ENCODE measurements at places on chromosomes 2 and 18.

- no peak for DNase-seq
Observed at GRCh38 chr2:72913486-72914205, 3.7 kb upstream of the EMX1 start.

DNA sequence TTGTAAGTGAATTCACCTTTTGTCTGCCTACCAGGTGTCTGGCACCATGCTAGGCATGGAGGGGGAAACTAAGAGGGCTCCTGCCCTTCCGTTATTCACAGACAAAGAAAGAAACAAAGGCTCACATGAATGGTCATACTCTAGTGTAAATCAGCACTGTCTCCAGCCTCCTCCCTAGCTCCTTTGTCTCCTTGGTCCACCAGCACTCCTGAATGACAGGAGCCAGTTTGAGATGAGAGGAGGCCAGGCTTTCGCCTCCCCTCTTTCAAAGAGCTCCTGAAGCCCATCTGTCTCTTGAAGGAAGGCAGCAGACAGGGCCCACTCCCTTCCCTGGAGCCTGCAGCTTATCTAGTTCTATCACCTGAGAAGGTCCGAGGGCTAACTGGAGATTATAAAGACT lies 18.7 kb downstream of the SATB2 start:
- DNase-seq: no peak

DNA sequence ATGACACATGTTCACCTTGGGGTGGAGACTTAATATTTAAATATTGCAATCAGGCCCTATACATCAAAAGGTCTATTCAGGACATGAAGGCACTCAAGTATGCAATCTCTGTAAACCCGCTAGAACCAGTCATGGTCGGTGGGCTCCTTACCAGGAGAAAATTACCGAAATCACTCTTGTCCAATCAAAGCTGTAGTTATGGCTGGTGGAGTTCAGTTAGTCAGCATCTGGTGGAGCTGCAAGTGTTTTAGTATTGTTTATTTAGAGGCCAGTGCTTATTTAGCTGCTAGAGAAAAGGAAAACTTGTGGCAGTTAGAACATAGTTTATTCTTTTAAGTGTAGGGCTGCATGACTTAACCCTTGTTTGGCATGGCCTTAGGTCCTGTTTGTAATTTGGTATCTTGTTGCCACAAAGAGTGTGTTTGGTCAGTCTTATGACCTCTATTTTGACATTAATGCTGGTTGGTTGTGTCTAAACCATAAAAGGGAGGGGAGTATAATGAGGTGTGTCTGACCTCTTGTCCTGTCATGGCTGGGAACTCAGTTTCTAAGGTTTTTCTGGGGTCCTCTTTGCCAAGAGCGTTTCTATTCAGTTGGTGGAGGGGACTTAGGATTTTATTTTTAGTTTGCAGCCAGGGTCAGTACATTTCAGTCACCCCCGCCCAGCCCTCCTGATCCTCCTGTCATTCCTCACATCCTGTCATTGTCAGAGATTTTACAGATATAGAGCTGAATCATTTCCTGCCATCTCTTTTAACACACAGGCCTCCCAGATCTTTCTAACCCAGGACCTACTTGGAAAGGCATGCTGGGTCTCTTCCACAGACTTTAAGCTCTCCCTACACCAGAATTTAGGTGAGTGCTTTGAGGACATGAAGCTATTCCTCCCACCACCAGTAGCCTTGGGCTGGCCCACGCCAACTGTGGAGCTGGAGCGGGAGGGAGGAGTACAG lies 108.1 kb downstream of the XRCC5 start:
- peak; percentile 54 for DNase-seq

DNA sequence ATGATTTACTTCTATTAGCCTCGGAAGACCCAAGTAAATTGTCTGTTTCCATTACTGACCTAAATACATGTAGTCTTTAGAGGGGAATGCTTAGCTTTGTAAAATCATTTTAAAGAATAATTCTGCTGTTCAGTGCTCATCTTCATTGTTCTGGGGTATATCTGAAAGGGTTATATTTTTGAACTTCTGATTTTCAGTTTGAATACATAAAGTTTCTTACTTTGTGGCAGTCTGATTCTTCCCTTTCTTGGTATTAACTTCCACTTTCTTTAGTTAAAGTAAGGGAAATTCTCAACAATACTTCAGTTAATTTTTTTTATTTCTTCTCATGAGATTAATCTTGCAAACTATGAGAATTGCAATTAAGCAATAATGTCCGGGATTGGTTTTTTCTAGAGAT lies 148.4 kb downstream of the DOCK10 start:
- no peak for DNase-seq

DNA sequence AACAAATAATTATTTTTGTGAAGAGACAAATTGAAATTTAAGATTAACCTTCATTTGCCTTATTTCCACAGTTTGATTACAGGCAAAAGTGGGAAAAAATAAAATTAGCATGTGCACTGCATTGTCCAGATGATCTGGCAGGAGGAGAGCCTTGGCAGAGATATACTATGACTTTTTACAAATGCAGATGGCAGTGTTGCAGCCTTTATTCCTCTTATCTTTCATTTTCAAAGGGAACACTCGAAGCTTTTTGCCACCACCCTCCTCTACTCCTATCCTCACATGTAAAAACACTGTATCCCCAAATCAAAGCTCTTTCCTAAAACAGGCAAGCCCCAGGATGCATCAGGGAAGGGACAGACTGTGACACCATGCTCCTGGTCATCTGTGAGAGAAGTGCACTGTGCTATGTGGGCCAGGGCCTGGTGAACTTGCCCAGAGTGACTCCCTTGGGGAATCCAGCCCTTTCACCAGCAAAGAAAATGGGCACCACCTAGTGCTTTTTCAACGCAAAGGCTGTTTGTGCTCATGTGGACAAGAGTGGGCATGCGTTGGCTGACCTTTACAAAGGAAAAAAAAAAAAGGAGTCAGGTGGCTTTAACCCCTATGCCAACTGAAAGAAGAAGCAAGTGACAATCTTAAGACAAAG lies 74.7 kb upstream of the ETAA1 start:
- DNase-seq: peak; percentile 54

DNA sequence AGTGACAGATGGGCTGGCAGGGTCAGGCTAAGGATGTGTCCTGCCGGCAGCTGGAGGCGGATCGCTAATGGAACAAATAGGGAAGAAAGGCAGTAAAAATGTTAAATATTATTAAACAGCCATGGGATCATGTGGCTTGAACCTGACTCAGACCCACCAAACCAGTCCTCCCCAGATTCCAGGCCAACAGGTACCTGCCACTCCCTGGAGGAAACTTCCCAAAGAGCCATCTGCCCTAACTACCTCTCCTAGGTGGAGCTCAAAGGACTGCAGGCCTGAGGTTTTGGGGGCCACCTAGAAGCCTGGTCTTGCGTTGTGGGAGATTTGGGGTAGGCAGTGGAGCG lies 34.3 kb downstream of the CIB4 start:
- no peak for DNase-seq
